HT1080 (cell line): ENCODE measurements at places on chromosomes 6 and 20.

- DNase-seq: peak; percentile 100
These were observed 12.4 kb downstream of the WFDC3 start for GRCh38 chr20:45779011-45779915.

DNA sequence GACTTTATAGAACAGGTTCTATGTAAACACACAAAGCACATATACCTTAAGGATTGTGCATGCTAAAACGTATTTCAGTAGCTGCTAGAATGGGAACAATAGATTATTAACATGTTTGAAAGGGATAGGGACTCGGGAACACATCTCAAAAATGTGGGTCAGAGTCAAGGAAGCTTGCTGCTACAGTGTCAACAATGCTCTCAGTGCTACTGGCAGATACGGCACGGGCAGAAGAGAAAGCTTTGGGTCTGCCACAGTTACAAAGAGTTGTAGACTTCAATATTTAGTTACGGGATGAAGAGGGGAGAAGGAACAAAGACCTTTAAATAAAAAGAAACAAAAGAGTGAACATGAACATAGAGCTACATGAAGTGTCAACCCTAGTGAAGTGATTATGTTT is 170.5 kb downstream of the BACH2 start:
- no peak for DNase-seq

GRCh38 chr6:1002989-1003388 is 308.9 kb upstream of the FOXQ1 start:
- DNase-seq: no peak

DNA sequence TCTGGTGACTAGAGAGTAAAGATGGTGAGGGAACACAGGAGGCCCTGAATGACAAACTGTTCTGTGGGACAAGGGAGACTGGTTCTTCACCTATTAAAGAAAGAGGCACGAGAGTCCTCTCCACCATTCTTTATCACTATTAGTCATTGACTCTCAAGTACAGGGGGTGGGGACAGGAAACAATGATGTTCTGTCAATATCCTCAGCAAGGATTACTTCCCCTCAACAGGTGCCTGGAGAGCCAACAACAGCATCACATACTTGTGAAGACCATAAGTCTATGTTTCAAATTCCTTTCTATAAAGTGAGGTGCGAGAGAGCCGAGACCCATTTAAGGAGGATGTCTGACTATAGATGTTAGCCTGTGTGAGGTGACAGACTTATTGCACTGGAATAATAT is 72.4 kb upstream of the TBC1D7 start:
- DNase-seq: peak; percentile 39

DNA sequence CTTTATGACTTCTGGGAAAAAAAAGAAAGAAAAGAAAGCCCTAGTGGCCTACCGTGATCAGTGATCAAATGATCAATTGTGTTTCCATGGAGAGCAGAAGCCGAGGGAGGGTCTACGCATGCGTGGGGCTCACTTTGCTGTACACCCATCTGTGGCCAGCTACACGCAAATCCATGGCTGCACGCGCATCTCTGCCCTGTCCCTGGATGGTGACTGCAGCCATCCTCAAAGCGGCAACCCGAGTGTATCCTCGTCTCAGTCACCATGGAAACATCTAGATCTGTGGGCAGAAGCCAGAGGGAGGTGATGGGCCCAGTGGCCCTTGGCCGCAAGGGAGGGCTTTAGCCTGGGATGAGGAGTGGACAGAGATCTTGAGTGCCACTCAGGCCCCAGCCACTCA is 785 bp upstream of the ULBP3 start:
- no peak for DNase-seq

- DNase-seq: no peak
These were observed 381.2 kb downstream of the C6orf118 start for GRCh38 chr6:164928057-164928727.

- DNase-seq: peak; percentile 78
These were observed 33.4 kb upstream of the ZMYND8 start for GRCh38 chr20:47389867-47390347.

GRCh38 chr6:107554918-107555317 is 65.0 kb downstream of the SOBP start:
- DNase-seq: no peak
